ENCODE measurements at places on chromosomes 11 and 22.

- DNase-seq, result no peak
These were observed 1635.2 kb downstream of the FAM181B start for GRCh38 chr11:81098471-81098870.

DNA sequence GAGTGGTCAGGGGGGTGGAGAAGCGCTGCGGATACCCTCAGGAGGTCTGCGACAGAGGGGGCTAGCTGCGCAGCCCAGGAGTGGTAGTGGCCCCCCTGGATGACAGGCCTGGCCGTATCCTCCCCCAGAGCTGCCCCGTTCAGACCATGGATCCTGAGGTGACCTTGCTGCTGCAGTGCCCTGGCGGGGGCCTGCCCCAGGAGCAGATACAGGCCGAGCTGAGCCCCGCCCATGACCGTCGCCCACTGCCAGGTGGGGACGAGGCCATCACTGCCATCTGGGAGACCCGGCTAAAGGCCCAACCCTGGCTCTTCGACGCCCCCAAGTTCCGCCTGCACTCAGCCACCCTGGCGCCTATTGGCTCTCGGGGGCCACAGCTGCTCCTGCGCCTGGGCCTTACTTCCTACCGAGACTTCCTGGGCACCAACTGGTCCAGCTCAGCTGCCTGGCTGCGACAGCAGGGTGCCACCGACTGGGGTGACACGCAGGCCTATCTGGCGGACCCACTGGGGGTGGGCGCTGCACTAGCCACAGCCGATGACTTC, 505 bp downstream of the NUDT22 start:
- no peak for DNase-seq

DNA sequence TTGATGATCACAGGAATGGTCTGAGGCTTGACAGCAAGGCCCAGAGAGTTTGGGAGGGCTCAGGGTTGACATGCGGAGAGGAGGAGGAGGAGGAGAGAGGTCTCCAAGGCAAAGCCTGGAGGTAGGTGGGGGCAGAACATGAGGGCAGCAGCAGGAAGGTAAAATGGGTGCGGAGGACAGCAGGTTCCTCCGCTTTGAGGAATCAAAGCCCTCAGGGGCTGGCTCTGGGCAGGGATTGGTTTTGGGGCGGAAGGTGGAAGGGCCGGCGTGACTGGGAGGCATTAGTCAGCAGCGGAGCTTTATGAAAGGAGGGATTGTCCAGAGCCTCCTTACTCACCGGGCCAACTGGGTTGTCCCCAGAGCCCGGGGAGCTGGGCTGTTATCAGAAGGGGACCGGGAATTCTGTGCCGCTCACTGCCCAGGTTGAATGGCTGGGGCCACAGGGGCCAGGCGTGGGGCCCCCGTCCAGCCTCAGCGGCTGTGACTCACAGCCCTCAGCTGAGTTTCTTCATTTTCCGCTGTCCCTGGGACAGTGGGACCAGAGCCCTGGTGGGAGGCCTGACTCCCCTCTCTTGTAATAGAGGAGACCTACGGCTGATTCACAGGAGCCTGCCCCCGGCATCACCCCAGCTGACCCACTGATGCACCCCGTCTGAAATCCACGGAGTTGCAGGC, 36.2 kb downstream of the LIF start:
- DNase-seq, result no peak

DNA sequence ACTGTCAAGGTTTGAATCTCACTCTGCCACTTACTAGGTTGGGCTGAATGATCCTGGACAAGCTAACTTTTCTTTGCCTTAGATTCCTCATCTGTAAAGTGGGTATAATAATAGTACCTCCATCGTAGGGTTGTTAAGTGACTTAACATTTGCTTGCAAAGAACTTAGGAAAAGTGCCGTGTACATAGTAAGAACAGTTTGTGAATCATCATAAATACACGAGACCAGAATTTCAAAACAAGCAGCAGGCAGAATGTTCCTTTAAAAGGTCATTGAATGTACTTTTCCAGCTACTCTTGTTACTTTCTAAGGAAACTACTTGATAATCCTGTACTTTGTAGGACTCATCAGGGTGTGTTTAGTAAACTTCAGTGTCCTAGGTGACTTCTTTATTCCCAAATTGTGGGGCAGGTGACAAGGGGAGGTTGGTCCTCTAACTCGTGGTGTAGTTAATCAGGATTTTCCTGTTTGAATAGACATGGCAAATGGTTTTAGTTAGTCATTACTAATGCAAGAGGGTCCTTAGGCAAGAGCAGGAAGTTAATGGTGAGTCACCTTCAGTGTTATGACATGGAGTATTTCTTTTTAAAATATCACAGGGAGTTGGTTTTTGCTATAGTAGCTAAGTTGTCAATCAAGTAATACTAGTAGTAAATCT, 67.9 kb downstream of the YAP1 start:
- DNase-seq, result no peak

DNA sequence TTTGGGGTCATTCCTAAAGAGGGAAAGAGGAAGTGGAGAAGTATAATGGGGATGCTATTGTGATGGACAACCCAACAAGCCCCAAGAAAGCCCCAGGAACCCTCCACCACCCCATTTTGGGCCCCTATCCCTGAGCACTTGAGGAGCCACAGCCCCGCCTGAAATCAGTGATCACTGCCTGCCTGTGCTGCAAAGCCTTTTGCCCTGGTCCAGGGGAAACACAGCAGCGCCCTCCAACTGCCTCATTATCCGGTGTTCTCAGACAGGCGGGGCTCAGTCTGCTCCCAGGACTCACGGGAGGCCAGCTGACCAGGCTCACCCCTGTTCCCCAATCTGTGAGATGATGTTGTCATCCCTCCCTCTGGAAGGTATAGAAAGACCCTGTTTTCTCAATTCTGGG, 44.7 kb upstream of the TTC12 start:
- DNase-seq, result peak; percentile 53

GRCh38 chr11:82826526-82826925, 73.7 kb downstream of the PRCP start:
- DNase-seq, result no peak

DNA sequence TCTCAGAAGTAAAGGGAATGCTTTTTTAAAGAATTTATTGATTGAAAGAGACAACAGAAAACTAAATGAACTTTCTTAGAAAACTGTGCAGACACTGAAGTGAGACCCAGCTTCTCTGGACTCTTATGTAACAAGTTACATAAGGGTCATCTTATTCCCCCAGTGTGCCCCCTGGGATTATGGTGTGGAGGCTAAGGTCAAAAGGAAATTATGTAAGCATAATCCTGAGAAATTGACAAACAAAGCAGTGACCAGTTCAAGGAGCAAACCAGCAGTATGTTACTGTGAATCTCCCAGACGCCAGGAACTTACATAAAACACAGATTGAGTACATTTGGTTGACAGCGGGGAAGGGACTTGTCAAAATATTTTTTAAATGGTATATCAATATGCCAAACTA, 78.6 kb downstream of the SLC1A2 start:
- DNase-seq, result no peak

GRCh38 chr11:134515081-134515960, 103.3 kb upstream of the B3GAT1 start:
- no peak for DNase-seq

- DNase-seq, result no peak
These were observed 26.7 kb upstream of the BDNF start for GRCh38 chr11:27726981-27727380.

GRCh38 chr11:76336597-76336996, 44.3 kb downstream of the THAP12 start:
- no peak for DNase-seq

DNA sequence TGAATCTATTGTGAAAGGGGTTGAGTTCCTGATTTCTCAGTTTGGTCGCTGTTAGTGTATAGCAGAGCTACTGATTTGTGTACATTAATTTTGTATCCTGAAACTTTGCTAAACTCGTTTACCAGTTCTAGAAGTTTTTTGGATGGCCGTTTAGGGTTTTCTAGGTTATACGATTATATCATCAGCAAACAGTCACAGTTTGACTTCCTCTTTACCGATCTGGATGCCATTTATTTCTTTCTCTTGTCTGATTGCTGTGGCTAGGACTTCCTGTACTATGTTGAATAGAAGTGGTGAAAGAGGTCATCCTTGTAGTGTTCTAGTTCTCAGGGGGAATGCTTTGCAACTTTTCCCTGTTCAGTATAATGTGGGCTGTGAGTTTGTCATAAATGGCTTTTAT, 24.6 kb upstream of the OOSP4B start:
- no peak for DNase-seq

DNA sequence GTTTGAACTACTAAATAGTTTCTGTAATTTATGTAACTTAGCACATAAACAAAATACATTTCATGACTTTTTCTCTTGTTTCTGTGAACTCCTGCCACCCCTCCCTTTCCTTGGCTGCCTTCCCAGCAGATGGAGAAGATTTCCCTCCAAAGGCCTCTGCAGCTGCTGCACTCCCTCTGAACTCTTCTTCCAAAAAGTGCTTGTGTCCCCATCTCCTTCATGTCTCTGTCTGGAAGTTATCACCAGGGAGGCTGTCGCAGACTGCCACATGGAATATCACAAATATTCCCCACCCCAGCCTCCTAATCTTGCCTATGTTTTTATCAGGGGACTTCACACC, 1068.3 kb downstream of the OPCML start:
- DNase-seq, result peak; percentile 90

GRCh38 chr11:35078470-35078735, 60.6 kb upstream of the CD44 start:
- no peak for DNase-seq

- DNase-seq, result no peak
These were observed 149.6 kb downstream of the C11orf91 start for GRCh38 chr11:33551051-33551450.

GRCh38 chr11:33721984-33722383, 14.2 kb downstream of the CD59 start:
- no peak for DNase-seq

- no peak for DNase-seq
These were observed 107.7 kb upstream of the SYT13 start for GRCh38 chr11:45393826-45394225.

- no peak for DNase-seq
These were observed 34.9 kb upstream of the PCF11 start for GRCh38 chr11:83122050-83122449.

- DNase-seq, result no peak
These were observed 1220.2 kb downstream of the JRKL start for GRCh38 chr11:97610000-97610399.

DNA sequence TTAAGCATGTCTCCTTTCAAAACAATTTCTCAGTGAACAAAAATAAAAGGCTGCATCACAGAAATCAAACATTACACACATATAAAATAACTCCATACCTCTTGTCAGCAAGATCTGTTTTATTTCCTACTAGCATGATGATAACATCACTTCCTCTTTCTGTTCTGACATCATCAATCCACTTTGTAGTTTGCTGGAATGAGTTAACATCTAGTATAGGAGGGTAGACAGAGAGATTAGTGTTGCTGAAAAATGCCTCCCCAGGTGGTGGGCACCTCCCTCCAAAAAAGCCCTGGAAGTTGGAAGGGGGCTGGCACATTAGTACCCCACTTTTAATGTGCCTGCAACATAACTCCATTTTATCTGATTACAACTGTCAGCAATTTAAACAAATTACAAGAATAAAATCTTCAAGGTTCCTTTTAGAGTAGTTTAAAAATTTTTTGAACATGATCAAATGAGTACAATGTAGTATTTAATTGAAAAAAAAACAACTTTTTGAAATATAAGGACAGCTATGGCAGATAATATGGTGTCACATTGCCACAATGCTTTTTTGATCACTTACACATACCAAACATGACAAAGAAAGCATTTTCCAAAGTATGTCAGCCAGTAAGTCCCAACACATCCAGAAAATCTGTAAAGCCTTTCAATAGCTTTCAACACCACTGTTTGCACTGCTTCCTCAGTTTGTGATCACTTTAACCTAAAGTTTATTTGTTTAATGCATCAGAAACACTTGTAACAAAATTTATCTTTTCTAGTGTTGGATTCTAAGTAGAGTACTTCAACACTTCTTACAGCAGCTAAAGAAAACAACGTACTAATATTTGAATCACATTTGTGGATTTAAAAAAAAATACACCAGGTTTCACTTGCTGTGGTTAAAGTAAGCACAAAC, 44.5 kb downstream of the RAB6A start:
- no peak for DNase-seq

GRCh38 chr22:41538583-41538982, 5.7 kb downstream of the POLR3H start:
- no peak for DNase-seq

- DNase-seq, result no peak
These were observed 271.2 kb downstream of the DLG2 start for GRCh38 chr11:85355921-85356320.

DNA sequence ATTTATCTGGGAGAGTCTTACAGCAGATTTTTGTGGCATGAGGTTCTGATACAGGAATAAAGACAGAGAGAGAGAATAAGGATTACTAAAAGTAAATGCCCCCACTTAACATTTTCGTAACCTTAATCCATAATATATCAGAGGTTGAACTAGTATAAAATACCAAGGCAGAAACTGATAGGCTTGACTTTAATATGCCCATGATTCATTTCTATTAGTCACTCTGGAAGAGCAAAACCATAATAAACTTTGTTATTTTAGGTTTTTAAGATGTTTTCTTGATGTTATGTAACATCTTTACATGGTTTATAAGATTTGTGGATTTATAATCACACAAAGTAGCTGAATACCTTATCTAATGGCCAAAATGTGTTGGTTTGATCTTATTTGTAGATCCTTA, 19.1 kb downstream of the GUCY1A2 start:
- DNase-seq, result no peak

- DNase-seq, result no peak
These were observed 36.8 kb downstream of the ARFGAP2 start for GRCh38 chr11:47139878-47140277.

- no peak for DNase-seq
These were observed 51.9 kb downstream of the TPCN2 start for GRCh38 chr11:69100454-69101114.

DNA sequence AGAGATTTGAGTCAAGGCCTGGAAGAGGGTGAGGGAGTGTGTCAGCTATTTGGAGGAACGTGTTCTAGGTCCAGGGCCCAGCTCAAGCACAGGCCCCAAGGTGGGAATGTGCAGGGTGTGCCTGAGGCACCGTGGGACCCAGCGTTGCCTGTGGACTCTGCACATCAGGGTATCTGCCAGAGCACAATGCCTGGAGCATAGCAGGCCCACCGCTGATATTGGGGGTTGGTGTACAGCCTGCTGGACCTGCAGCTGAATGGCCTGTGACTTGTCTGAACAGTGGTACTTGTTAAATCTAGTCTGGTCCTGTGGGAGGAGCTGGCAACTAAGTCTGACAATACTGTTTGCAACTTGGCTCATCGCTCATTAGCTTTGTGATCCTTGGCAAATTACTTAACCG, 131.7 kb downstream of the GRIK4 start:
- DNase-seq, result no peak

- no peak for DNase-seq
These were observed 104.1 kb downstream of the PKNOX2 start for GRCh38 chr11:125268611-125269010.

GRCh38 chr11:124113890-124114289, 1.4 kb upstream of the VWA5A start:
- no peak for DNase-seq
